WTC11 (cell line): ENCODE measurements at places on chromosomes 6 and 20. TPM values are rescaled to one million over a fixed set of nuclear protein-coding genes. Genes with fewer than 3 reads are reported as not detected.
A peak's percentile ranks its signal among the peaks of the same experiment; 100 is the strongest.

ADAM33 gene
- total RNA-seq = 5.3 to 7.1 TPM (median 7.0 TPM) in 3 replicates

LINC00237 gene
- 0.78 to 3.1 TPM (median 0.80 TPM) in 3 replicates for total RNA-seq

DNA sequence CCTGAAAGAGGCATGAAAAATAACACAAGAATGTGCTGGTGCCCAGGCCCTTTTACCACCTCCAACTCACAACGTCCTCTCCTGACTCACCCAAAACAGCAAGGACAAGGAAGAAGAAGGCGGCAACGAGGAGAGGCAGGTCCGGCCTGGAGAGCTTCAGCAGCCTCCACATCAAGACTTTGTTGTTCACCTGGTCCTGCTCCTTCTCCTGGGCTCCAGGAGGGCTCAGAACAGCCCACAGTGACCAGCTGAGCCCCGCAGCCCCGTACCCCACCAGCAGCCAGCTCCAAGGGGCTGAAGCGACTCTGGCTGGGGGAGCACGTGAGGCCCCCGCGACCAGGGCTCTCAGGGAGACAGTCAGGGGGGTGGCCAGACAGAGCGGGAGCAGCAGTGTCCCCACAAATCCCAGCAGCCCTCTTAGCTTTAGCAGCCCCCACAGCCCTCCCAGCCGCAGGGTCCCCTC, 857 bp downstream of the TAP2 start:
- peaks cover 48% of the 10 kb centered on the region for H3K27me3 ChIP-seq
- H3K27ac ChIP-seq = no peak overlapping the region
- H3K4me3 ChIP-seq = peak overlapping the region; percentile 72

- H3K4me3 ChIP-seq = no peak overlapping the region
- no peak overlapping the region for H3K27ac ChIP-seq
- H3K36me3 ChIP-seq = peaks cover 3% of the 10 kb centered on the region; the same call in 1 of the 2 replicates
- no peaks in the 10 kb centered on the region for H3K27me3 ChIP-seq
- no peak for DNase-seq
- H3K4me1 ChIP-seq = peaks cover 2% of the 10 kb centered on the region
Observed at GRCh38 chr6:113149511-113149910, 707.6 kb upstream of the MARCKS start.

GRCh38 chr20:301886-302848, 4.8 kb downstream of the ZCCHC3 start:
- peaks cover 54% of the 10 kb centered on the region for H3K4me1 ChIP-seq
- H3K27ac ChIP-seq = peak overlapping the region; percentile 99
- peaks cover 16% of the 10 kb centered on the region for H3K27me3 ChIP-seq
- no peak for DNase-seq
- peak overlapping the region; percentile 100 for H3K4me3 ChIP-seq
- peaks cover 23% of the 10 kb centered on the region for H3K36me3 ChIP-seq

- DNase-seq = peak; percentile 95
- no peaks in the 10 kb centered on the region; the same call in 1 of the 2 replicates for H3K27me3 ChIP-seq
- H3K4me3 ChIP-seq = peak overlapping the region; percentile 59
- H3K27ac ChIP-seq = peak overlapping the region; percentile 32; the same call in 1 of the 2 replicates
- no peaks in the 10 kb centered on the region for H3K36me3 ChIP-seq
Observed at GRCh38 chr6:34531580-34532201, 24.4 kb downstream of the SPDEF start.

DNA sequence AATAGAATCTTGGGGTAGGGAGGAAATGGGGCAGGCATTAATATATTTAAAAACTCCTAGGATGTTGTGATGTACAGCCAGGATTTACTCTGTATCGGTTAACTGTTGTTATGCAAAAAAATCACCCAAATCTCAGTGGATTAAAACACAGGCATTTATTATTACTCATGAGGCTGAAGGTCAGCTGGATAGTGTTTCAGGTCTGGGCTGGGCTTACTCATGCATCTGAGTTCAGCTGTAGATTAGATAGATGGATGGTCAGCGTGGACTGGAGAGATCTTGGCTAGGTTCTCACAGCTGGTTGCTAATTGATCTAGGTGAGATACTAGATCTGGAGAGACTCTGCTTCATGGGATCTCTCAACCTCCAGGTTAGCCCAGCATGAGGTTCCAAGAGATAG, 131.4 kb downstream of the BTBD3 start:
- no peak overlapping the region for H3K4me3 ChIP-seq

GRCh38 chr6:44868335-44868668, 459.8 kb upstream of the RUNX2 start:
- no peak overlapping the region for H3K4me3 ChIP-seq
- H3K4me1 ChIP-seq = peaks cover 3% of the 10 kb centered on the region; the same call in 1 of the 2 replicates
- H3K27ac ChIP-seq = no peak overlapping the region
- H3K27me3 ChIP-seq = no peaks in the 10 kb centered on the region
- H3K36me3 ChIP-seq = peaks cover 32% of the 10 kb centered on the region
- no peak for DNase-seq

GRCh38 chr20:46559685-46560440, 9.4 kb upstream of the OCSTAMP start:
- no peak for DNase-seq
- no peak overlapping the region for H3K4me3 ChIP-seq
- peaks cover 25% of the 10 kb centered on the region for H3K4me1 ChIP-seq
- H3K27me3 ChIP-seq = no peaks in the 10 kb centered on the region; the same call in 1 of the 2 replicates

- peaks cover 50% of the 10 kb centered on the region for H3K4me1 ChIP-seq
- no peak for DNase-seq
- H3K36me3 ChIP-seq = no peaks in the 10 kb centered on the region
- no peak overlapping the region for H3K27ac ChIP-seq
- H3K27me3 ChIP-seq = peaks cover 100% of the 10 kb centered on the region
Observed at GRCh38 chr6:84767526-84768201, 3.3 kb upstream of the TBX18 start.
